ENCODE measurements at places on chromosomes 1 and 21.

GRCh38 chr1:2985067-2985561 lies 36.2 kb upstream of the ACTRT2 start:
- no peak for DNase-seq

DNA sequence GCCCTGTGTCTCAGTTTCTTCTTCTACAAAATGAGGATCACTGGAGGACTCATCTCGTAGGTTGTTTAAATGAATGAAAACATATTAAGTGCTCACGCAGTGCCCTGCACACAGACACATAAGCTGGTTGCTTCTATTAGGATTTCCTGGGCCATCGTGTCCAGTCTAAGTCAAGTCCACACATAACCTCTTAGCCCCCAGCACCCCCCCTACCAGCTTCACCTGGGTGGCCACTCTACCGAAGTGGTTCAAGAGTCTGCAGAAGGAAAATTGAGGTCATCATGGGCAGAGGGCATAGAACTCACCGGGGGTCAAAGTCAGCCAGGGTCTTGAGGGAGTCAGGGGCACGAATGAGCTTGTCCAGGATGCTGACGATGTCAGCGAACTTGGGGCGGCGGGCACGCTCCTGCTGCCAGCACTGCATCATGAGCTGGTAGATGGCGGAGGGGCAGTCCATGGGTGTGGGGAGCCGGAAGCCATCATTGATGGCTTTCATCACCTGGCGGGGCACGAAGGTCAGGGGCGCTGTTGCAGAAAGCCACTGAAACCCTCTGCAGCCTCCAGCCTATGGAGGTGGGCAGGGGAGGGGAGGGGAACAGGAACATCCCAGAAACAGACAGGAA lies 25.8 kb downstream of the EPHA2 start:
- no peak for DNase-seq

GRCh38 chr1:160597051-160597450 lies 17.8 kb upstream of the CD84 start:
- DNase-seq, result no peak

- DNase-seq, result no peak
Measured at GRCh38 chr1:156657741-156658319, 15.9 kb downstream of the BCAN start.

DNA sequence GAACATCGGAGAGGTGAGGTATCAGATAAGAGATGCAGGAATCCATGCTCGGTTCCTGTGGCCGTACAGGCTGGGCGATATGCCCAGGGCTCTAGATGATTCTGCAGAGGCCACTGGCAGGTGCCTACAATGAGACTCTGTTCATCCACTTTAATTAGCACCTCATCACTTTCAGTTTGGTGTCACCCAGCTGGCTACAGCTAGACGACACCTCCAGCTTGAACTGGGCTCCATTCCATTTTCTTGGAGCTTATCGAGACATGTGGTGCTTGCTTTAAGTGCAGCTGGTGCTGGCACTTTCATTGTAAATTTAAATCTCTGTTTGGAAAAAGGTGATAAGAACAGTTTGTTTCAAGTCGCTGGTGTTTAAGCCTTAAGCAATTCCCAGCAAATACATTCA lies 322.5 kb upstream of the ADGRL2 start:
- DNase-seq, result no peak

GRCh38 chr1:39115271-39116110 lies 89.0 kb upstream of the MACF1 start:
- DNase-seq, result no peak

- no peak for DNase-seq
Measured at GRCh38 chr1:20496241-20496661, 10.2 kb upstream of the CAMK2N1 start.

DNA sequence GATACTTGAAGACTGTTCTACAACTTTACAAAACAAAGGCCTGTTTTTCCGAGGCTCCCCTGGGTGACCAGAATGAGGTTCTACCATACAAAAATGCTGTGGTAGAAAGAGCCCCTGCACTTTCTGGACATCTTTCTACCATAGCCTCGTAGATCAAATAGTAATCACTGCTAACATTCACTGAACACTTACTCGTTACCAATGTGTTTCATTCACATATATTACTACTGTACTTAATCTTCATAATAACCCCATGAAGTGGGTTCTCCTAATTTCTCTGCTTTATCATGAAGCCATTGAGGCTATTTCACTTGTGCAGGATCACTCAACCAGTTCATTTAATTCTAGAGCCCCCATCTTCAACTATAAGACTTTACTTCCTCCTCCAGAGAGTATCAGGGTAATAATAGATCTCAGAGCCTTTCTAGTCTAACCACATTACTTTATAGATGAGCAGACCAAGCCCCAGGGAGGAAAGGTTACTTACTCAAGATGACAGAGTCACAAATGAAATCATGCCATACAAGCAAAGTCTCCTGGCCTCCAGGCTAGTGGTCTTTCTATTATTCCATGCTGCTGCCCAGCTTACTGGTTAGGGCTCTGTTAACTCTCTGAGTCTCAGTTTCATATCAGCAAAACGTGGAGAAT lies 46.7 kb upstream of the OSBPL9 start:
- no peak for DNase-seq

DNA sequence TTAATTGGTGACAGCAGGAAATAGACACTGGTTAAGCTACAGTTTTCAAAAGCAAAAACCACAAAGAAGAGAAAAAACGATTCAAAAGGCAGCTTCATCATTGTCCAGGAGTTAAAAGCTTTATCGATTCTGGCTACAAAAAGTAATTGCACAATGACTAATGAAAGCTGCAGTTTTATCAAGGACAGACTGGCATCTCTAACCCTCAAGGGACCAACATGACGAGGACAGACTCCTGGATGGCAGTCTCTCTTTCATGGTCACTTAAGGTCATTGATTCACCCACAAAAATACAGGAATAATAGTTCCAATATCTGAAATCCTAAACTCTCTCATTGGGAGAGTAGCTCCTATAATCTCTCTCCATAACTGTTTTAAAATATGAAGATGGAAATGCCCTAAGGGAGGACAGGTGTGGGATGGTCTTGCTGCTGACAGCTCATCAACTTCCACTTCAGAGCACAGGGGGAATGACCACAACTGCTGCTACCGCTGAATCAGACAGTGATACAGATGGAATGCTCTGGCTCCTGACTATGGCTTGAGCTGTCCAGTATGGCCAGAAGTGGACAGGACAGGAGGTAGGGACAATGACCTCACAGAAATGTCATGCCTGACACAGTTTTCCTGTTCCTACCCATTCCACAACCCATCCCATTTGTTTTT lies 17.4 kb upstream of the CPLANE2 start:
- no peak for DNase-seq

GRCh38 chr1:243719476-243719875 lies 130.6 kb downstream of the AKT3 start:
- no peak for DNase-seq

DNA sequence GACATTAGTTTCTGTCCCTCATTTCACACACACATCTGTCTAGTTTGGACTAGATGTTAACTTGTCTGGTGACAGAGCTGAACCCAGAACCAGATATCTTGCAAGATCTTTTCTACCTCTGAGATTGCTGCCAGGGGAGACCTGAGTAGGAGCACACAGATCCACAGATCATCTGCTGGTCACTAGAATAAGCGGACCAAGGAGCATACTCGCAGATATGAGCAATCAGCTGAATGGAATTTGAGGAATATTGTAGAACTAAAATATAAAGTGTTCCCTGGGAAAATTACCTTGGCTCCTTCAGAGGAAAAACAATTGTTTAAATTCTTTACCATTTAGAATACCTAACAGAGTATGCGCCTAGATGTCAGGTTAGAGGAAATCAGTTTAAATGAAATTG lies 90.7 kb downstream of the TNFSF18 start:
- no peak for DNase-seq

- DNase-seq, result no peak
Measured at GRCh38 chr1:156372265-156372586, 3.2 kb downstream of the RHBG start.

GRCh38 chr21:29822064-29822463 lies 117.7 kb downstream of the GRIK1 start:
- no peak for DNase-seq

DNA sequence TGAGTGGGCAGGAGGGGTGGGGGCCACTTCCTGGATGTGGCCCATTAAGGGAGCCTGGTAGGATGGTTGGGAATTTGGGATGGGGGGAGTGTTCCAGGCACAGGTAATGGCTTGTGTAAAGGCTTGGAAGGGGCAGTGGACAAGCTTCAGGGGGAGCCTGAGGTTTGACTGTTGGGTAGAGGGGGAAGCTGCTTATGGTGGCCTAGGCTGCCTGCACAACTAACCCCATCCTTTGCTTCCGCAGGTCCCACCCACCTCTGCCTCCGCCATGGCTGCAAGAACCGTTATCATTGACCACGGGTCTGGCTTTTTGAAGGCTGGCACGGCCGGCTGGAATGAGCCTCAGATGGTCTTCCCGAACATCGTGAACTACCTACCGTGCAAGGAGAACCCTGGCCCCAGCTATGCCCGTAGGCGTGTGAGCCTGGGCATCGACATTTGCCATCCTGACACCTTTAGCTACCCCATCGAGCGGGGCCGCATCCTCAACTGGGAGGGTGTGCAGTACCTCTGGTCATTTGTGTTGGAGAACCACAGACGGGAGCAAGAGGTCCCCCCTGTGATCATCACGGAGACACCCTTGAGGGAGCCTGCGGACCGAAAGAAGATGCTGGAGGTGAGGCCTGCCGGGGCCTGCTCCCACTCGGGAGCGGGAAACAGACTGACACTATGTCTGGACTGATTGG lies 67.8 kb downstream of the ACTL8 start:
- DNase-seq, result no peak

DNA sequence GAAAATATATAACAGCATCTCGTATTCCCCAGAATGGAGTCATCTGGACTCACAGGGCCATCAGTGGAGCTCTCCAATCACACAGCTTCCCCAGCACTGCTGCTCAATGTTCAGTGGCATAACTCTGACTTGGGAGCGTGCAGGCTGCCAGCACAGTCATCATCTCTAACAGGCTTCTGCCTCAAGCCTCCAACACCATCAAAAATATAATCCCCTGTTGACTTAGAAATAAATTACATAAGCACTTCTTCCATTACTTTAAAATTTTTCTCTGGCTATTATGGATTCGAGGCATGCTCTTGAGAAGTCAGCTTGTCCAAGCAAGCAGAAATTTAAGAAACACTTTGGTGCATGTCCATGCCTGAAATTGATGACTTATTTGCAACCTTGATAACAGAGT lies 6.2 kb downstream of the DUSP23 start:
- no peak for DNase-seq

Data from endothelial cell (in vitro differentiated cells).